ENCODE measurements at places on chromosomes 2 and 18.

- DNase-seq: peak; percentile 20
These were observed 70.8 kb upstream of the SMAD7 start for GRCh38 chr18:49021433-49022129.

DNA sequence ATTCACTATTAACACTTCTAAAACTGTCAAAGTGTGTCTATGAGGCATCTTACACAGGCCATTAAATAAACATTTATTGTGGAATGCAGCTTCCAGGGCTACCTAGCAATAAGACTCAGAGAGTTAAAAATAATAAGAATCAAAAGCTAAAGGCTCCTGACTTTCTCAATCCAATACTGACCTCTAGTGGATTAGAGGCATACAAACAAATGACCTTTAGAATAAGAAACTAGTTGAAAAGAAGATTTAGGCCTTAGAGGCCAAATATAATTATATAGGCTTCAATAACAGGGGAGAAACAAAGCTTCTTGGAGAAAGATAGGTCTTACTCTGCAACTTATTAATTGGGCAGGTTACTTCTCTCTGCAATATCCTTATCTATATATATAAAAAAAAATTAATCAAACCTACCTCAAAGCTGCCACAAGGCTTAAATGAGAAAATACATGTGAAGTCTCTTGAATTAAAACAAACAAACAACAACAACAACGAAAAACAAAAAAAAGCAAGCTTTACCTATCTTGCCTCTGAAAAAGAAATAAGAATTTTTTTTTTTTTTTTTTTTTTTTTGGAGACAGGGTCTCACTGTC, 246.1 kb downstream of the EXOC6B start:
- DNase-seq: no peak

- DNase-seq: no peak
These were observed 255.4 kb downstream of the ALPK2 start for GRCh38 chr18:58373481-58373880.

- no peak for DNase-seq
These were observed 76.2 kb downstream of the AAK1 start for GRCh38 chr2:69567157-69567908.

- no peak for DNase-seq
These were observed 20.1 kb upstream of the NEB start for GRCh38 chr2:151754253-151754897.

- DNase-seq: peak; percentile 7
These were observed 460.8 kb downstream of the IRS1 start for GRCh38 chr2:226338825-226339224.

DNA sequence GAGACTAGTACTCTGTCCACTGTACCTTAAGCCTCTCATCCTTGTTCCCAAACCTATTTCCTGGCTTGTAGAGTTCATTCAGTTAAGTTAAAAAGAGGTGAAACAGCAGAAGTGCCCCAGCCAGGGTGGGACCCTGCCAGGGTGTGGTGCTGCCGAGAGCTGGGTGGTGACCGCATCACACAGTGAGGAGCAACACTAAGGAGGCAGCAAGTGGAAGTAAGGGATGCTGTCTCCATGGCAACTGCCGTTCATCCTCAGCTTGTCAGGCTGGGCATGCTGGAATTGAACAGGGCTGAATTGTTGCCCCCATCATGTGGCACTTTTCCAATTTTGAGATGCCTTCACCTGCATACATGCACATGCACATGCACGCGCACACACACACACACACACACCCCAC, 77.0 kb downstream of the VSNL1 start:
- DNase-seq: no peak

- no peak for DNase-seq
These were observed 134.7 kb upstream of the EPAS1 start for GRCh38 chr2:46162329-46163097.

DNA sequence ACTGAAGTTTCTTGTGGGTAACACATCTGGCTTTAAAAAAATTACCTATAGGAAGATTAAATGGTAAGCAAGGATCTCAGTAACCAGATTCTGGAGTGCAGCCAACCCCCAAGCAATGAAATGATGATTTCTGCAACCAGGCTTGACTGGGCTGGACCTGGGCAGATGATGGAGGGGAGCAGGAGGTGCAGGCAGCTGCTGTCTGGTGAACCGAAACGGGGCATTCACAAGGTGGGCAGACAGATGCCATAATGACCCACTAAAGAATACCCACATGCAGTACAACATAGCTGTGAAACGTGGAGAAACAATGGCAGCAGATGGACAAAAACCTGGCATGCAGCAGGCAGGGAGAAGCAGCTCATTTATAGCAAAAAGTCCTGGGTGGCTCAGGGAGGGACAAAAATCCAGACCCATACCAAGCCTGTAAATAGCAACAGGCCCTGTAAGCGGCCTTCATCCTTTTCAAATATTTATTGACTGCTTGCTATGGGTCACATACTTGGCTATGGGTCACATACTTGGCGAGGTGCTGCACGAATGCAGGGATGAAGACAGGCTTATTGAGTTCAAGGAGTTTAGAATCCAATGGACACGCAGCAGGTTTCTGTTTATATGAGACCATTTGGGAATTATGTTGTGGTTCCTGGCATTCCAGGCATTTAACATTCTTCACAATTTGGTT, 244.7 kb downstream of the HRH4 start:
- no peak for DNase-seq

- DNase-seq: no peak
These were observed 110.2 kb downstream of the BARD1 start for GRCh38 chr2:214699236-214699635.

DNA sequence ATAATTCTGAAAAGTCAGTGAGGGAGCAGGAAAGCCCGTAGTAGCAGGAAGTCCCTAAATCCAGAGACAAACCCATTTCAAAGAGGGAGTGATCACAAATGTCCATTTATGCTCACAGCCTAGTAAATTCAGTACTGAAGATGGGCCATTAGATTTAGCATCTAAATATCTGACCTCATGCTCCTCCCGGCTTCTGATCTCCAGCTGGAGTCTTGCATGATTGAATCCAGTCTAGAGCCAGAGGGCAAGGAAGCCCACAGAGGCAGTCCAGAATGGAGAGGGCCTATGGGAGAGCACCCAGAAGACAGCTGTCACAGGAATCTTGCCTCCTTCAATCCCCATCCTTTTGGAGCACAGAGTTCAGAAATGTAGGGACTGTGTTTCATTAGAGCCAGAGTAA, 16.0 kb upstream of the ST8SIA3 start:
- no peak for DNase-seq

DNA sequence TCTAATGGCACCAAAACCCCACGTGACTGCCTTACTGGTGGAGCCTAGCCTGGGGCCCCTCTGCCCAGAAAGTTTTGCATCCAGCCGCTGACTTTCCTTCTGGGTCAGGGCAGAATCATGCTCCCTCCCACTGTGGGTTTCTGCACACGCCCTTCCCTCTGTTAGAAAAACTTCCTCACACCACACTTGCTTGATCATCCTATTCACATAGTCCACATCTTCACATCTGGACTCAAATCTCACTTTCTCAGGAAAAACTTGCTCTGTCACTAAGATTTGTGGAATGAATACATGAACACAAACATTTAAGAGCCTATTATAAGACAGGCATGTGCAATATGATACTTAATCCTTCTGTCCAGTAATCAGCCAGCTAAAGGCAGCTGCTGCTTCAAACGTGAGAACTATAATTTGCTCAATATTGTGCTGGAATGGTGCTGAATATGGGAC, 274.7 kb downstream of the RND3 start:
- DNase-seq: no peak

DNA sequence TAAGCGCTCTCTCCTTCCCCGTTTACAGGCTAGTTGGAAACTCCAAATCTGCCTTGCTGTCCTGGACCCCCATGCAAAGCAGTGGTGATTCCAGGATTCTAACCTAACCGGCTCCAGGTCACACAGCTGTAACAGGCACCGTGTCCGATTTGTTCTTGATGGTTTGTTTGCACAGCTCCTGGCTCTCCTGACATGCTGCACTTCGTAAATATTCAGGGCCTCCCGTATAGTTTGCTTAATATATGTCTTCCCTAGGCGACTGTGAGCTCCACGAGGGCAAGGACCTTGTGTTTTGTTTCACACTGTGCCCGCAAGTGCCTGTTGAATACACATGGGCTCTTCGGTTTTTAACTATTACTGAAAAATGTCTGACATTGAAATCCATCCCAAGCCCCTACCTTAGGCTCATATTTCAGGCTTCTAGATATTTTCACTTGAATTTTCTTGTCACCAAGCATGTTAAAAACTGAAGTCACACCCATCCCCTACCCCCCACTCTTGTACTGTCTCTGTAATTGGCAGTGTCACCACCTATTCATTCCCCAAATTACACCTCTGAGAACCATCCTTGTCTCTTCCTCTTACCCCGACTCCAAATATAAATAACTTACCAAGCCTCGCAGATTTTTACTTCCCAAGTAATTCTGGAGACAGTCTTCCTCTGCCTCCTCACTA, 1.0 kb upstream of the PUM2 start:
- DNase-seq: no peak

DNA sequence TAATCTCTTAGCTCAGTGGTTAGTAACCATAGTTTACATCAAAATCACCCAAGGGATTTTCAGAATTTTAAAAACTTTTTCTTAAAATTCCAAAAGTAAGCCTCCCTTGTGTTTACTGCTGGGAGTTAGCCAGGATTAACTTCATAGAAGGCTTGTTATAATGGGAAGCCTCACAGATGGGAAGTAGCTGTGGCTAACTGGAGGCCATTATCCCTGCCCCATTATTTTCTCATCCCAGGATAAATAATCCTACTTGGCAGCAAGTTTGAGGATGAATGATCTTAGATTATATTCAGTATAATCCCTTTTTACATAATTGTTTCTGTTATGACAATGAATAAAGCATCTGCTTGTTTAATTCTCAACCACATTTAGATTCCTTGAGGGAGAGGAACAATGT, 25.5 kb downstream of the PLEK start:
- no peak for DNase-seq

GRCh38 chr2:180003559-180003958, 3.5 kb downstream of the CWC22 start:
- no peak for DNase-seq

- DNase-seq: no peak
These were observed 2.3 kb downstream of the HDAC4 start for GRCh38 chr2:239398521-239398921.

Measured in CD14-positive monocyte (primary cell).